ENCODE measurements at places on chromosomes 5 and 9. TPM values are rescaled to one million over a fixed set of nuclear protein-coding genes. Genes with fewer than 3 reads are reported as not detected.

DNA sequence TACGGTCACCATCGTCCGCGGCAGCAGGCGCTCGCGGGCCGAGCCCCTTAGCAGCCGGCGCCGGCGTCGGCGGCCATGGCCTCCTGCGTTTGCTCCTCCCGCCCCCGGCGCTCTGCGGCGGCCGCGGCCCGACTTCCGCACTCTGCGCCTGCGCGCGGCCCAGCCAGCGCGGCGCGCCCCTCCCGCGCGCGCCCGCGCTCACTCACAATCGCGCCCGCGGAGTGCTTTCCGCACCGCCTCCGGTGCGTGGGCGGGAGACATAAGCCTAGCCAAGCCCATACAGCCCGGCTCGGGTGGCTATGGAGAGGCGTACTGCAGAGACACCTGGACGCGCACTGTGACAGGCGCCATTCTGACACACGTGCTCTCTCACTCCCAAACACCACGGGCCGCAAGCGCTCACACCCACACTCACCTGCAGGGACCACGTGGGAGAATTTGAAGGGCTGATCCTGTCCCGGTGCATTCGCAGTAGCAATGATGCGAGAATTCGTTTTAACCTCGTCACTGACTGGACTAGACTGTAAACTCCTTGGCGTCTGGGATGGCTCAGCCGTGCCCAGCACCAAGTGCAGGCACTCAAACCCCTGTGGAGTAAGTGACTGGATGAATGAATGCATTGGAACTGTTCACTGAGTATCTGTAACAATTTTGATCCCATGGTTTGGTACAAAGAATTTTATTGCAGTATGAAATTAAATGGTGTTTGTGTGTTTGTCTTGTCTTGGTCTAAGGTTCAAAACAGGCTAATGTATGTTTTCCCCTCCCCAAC lies at the start of gene RNF145:
Gene RNF145, minus strand, starts transcription at position 116 of the 772 bp plus-strand sequence. CDS start 5,936 bp downstream, outside the sequence.
- DNase-seq = peak; percentile 93

- DNase-seq = no peak
These were observed 18.4 kb upstream of the ERAP2 start for GRCh38 chr5:96857924-96858323.

DNA sequence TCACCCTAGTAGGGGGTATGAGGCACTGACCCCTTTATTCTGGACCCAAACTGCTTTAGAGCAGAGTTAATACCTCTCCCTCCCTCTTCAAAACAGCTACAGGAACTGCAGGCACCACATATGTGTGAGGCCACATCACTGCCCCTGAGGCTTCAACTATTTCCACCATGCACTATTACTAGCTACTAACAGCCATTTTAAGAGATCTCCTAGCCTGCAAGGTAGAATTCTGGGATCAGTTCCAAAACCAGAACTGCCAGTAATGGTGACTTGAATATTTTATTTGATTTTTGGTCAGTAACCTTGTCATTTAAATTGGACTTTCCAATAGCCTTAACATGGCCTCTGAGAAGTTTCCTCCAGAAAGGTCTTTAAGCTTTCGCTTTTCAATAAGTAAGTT lies 55.3 kb upstream of the FSD1L start:
- no peak for DNase-seq

DNA sequence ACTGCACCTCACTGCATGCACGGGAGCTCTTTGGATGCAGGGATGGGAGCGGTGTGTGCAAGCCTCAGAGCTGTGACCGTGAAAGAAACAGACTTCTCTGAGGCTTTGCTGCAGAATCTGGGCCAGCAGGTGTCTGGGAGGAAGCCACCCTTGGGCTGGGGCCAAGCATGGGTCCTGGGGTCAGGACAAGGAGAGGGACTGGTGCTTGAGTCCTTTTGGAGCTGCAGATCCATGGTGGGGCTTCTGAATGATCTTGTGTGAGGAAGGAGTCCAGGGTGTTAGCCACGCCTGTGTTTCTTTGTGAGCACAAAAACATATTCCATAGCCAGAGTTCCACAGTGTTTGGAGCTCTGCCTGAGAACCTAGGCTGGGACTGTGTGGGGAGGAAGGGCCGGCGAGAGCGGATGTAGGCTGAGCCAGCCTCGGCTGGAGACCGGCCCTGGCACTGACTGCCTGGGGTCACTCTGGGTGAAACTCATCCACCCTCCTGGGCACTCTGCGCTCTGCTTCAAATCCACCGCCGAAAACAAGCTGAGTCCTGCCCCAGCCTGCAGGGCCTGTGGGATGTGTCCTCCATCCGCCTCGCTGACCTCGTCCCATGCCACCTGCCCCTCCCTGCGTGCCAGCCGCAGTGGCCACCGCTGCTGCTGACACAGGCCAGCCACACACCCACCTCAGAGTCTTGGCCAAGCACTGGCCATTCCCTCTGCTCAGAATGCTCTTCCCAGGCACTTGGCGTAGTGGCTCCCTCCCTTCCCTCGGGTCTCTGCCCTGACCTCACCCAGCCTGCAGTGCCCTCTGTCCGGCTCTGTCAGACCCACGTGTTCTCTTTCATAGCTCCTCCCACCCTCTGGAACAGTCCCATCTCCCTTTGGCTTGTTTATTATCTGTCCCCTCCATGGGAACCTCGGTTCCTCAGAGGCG lies 26.7 kb downstream of the ERGIC1 start:
- DNase-seq = no peak

GRCh38 chr5:132386644-132387286 lies 17.3 kb downstream of the SLC22A5 start:
- DNase-seq = peak; percentile 81

DNA sequence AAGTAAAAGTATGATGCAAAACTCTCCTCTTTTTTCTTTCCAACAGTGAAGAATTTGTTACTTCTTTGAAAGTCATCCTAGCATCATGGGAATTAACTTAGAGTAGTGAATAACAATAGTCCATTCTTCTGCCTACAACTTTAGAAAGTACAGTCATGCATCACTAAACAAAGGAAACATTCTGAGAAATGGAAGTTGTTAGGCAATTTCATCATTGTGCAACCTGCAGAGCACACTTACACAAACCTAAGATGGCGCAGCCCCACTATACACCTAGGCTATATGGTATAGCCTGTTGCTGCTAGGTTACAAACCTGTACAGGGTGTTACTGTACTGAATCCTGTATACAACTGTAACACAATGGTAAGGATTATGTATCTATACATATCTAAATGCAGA lies 1209.3 kb upstream of the C9orf72 start:
- no peak for DNase-seq

DNA sequence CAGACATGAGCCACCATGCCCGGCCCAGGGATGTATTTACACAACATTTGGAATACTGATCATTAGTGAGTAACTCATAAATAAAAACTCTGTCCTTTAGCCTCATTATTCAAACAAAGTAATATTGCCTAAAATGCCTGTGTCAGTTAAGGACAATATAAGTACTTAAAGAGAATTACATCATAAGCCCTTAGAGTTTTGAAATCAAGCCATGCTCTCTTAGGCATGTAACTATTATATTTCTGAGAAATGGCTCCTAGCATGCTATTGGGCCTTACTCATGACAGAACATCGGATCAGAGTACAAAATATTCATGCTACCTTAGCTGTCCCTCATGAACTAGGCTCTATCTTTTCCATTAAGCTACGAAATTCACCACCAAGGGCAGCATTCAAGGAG lies 309.3 kb downstream of the CHSY3 start:
- no peak for DNase-seq

The FGF1 gene
- total RNA-seq = not detected

The FSD1L gene
- total RNA-seq = 1.6 TPM

- no peak for DNase-seq
These were observed 265.6 kb upstream of the FBXL7 start for GRCh38 chr5:15234366-15234765.

DNA sequence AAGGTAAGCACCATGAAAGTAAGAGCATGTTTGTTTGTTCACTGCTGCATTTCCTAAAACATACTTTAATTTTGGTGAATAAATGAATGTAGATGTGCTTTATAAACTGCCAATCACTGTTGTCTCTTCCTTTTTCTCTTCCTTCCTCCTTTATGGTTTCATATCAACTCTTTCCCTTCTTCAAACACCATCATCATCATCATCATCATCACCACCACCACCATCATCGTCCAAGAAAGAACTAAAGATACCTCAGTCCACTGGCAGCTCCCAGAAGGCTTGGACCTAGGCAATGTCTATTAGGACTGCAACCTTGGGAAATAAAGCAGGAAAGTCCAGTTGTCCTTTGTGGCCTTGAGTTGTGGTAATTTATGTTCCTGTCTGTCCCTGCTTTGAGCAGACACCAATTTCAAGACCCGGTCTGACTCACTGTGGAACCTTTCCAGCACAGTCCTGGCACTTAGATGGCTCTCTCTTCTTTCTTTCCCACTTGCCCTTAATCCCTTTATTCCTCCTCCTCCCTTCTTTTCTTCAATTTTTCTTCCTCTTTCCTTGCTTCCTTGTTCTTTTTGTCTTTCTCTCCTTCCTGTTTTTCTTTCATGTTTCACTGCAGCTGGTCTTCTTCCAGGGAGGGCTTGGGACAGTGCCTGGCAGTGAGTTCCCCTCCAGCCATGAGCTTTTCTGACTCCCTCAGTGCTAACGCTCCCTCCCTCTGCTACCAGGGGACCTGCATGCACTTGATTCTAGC lies 99.3 kb downstream of the ANGPTL2 start:
- no peak for DNase-seq

Measured in CD4-positive, CD25-positive, alpha-beta regulatory T cell (primary cell).